ENCODE measurements at places on chromosomes 4 and X. TPM values are rescaled to one million over a fixed set of nuclear protein-coding genes. Genes with fewer than 3 reads are reported as not detected.

DNA sequence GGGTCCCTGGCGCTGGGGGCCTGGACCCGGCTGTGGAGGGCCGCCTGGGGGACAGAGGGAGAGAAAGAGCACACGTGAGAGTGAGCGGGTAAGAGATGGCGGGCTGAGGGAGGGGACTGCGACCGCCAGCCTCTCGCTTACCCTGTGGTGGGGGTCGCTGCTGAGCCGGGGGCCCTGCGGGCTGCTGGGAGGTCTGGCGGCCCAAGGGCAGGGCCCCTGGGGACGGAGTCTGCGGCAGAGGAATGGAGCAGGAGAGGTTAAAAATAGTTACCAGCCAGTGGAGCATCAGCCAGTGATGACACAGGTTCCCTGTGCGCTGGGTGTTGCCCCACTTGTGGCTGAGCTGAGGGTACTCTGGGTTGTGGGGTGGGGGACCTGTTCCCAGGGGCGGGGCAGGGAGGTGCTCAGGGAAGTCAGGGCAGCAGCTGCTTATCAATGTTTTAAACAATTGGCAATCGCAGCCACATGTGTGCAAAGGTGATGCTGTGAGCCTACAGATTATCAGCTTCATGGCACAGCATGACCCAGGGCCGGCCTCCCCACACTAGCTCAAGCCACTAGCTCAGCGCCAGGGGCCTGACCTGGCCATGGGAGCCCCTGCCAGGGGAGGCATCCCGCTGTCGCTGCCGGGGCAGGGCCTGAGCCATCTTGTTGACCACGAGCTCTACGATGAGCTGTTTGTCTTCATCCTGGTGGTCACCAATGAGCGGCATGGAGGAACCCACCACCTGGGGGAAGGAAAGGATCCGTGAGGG is 7.5 kb upstream of the TIMP1 start:
- H3K27ac ChIP-seq: no peak overlapping the region
- peaks cover 16% of the 10 kb centered on the region for H3K4me1 ChIP-seq
- H3K27me3 ChIP-seq: peaks cover 2% of the 10 kb centered on the region
- no peak overlapping the region for H3K4me3 ChIP-seq
- no peak for DNase-seq

DNA sequence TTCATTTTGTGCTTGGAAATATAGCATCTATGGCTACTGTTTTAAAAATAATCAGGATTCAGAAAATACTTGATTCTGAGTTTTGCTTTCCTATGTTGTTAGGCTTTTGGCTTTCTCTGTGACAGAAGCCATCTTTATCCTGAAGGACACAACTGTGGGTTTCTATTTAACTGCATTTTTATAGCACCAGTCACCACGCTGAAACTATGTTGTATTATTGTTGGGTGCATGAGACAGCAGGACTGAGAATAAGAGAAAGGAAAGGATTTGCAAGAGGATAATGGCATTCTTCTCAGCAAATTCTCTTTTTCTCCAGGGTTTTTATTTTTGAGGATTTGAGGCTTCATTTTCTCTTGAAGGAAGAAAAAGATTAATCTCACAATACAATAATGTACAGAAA is 10.1 kb upstream of the NEUROG2 start:
- peaks cover 74% of the 10 kb centered on the region for H3K27me3 ChIP-seq
- H3K4me3 ChIP-seq: peak overlapping the region; percentile 35
- peaks cover 27% of the 10 kb centered on the region for H3K4me1 ChIP-seq
- no peak for DNase-seq
- no peaks in the 10 kb centered on the region for H3K36me3 ChIP-seq

DNA sequence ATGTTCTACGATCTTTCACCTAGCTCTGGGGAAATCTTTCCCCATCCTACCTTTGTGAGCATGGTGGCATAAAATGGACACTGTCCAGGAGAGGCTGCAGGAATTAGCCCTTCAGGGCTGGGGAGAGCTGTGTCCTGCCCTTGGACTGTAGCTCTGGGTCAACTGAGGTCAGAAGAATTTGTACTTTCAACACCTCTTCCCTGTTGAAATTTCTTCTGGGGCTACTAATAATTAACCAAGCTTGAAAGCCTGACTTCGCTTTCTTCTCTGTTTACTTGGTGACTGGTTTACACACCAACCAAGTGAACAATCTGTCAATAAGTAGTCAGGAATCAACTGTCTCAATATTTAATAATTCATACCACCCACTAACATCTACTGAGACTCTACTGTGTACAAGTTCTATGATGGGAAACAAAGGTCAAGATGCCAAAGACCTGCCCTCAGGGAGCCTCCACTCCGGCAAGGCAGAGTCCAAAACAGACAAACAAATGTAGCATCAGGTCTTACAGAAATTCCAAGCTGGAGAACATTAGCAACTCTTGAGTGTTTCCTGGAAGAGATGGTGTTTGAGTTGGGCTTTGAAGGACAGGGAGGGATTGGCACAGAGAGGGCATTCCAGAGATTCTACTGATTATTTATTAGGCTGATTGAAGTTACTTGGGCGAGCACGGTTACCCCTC is 113.1 kb downstream of the ENPP6 start:
- H3K27me3 ChIP-seq: no peaks in the 10 kb centered on the region
- H3K27ac ChIP-seq: no peak overlapping the region
- DNase-seq: no peak
- H3K36me3 ChIP-seq: no peaks in the 10 kb centered on the region
- H3K4me3 ChIP-seq: no peak overlapping the region

DNA sequence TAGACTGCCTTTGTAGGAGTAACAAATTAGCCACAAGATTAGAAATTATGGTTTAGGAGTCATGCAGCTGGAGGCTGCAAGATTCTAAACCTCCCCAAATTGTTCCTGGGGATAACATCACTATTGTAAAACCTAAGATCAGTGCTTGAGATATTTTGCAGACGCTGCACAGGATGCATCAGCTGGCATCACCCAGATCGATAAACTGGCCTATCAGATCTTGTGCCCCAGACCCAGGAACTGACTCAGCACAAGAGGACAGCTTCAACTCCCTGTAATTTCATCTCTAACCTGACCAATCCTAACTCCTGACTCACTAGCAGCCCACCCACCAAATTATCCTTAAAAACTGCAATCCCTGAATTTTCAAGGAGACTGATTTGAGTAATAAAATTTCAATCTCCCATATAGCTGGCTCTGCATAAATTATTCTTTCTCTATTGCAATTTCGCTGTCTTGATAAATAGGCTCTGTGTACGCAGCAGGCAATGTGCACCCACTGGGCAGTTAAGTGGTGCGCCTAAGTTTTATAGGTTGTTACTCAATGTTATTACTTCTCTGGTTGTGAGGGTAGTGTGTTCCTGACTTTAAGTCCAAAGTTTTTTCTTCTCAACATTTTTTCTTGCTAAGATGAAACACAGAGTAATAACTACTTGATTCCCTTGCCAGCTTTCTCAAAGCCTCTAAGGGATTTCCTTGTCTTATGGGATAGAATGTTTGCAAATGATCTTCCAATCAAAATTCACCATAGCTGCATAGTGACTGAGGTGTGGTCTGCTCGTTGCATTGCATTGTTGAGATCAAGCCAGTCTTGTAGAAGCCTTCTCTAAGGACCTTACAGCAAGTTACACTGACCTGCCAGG is 312.3 kb upstream of the DKK2 start:
- H3K4me1 ChIP-seq: peaks cover 14% of the 10 kb centered on the region
- no peak overlapping the region for H3K27ac ChIP-seq
- no peaks in the 10 kb centered on the region for H3K27me3 ChIP-seq

DNA sequence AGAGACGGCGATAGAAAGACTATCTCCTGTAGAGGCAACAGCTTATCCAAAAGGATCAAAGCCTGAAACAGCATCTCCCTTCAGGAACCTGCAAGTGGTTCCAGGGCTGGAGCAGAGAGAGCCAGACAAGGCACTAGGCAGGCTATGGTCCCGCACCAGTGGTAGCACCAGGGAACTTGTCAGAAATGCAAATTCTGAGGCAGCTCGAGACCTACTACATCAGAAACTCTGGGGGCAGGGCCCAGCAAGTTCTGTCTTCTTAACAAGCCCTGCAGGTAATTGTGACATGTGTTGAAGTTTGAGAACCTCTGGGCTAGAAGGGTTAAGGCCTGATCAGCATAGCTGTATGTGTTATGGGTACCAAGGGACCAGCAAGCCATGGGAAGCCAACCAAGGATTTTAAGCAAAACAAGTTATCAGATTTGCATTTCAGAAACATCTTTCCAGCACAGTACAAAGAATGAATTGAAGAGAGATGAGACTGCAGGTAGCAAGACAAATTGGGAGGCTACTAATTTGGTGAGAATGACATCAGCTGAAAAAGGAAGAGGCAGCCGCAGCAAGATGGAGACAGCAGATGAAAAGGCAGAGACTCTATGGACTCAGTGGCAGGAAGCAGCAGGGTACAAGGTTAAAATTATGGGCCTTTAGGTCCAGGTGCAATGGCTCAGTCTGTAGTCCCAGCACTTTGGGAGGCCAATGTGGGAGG is 139.7 kb downstream of the TSPAN5 start:
- peak overlapping the region; percentile 12 for H3K4me3 ChIP-seq
- peak overlapping the region; percentile 74 for H3K27ac ChIP-seq
- no peak for DNase-seq
- peaks cover 3% of the 10 kb centered on the region for H3K36me3 ChIP-seq
- H3K27me3 ChIP-seq: no peaks in the 10 kb centered on the region

- no peak overlapping the region for H3K27ac ChIP-seq
- H3K36me3 ChIP-seq: no peaks in the 10 kb centered on the region
- H3K27me3 ChIP-seq: no peaks in the 10 kb centered on the region
- DNase-seq: no peak
- H3K4me1 ChIP-seq: peaks cover 22% of the 10 kb centered on the region
- H3K4me3 ChIP-seq: no peak overlapping the region
Observed at GRCh38 chr4:90293320-90293719, 166.1 kb downstream of the CCSER1 start.

DNA sequence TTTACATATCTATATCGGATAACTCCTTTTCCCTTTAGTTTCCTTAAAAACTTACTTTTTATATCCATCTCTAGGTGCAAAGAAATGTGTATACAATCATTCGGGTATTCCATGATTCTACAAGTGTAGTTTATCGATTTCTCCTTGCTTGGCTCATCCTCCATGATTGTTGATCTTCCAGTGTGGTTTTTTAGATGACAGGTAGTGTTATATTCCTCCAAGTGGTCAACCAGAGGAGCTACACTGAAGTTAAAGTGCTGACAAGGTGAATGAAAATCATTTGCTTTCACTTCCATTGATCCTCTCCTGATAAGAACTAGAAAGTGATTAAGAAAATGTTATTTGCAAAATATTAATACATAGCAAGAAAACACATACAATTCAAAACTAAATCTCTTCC is 38.5 kb downstream of the TMEM156 start:
- H3K4me3 ChIP-seq: no peak overlapping the region
- no peaks in the 10 kb centered on the region for H3K27me3 ChIP-seq
- H3K4me1 ChIP-seq: no peaks in the 10 kb centered on the region
- no peak for DNase-seq

GRCh38 chr4:131650951-131651350 is 1498.1 kb upstream of the PCDH10 start:
- DNase-seq: no peak
- H3K4me3 ChIP-seq: no peak overlapping the region
- no peaks in the 10 kb centered on the region for H3K27me3 ChIP-seq

DNA sequence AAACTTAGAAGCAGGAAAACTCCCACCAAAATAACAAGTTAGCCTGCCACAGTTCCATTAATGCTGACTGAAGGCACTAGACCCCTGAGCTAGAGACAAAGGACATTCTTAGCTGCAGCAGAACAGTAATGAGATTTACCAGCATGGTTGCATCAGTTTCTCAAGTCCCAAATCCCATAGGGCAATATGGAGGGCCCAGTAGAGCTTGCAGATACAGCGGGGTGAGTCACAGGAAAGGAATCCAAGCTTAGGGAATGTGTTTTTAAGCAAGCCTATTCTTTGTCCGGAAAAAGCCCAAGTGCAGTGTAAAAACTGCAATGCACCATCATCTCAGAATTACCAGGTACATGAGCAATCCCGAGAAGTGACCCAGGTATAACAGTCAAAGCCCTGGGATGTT is 51.3 kb upstream of the EXOC1L start:
- no peak overlapping the region for H3K4me3 ChIP-seq
- peaks cover 5% of the 10 kb centered on the region for H3K4me1 ChIP-seq
- no peak for DNase-seq
- H3K36me3 ChIP-seq: no peaks in the 10 kb centered on the region

- no peak overlapping the region for H3K27ac ChIP-seq
- H3K4me3 ChIP-seq: no peak overlapping the region
- DNase-seq: no peak
- peaks cover 15% of the 10 kb centered on the region for H3K4me1 ChIP-seq
Observed at GRCh38 chr4:3636646-3637320, 104.6 kb upstream of the LRPAP1 start.

- H3K4me1 ChIP-seq: no peaks in the 10 kb centered on the region
- H3K27ac ChIP-seq: no peak overlapping the region
- H3K4me3 ChIP-seq: no peak overlapping the region
- no peaks in the 10 kb centered on the region for H3K27me3 ChIP-seq
- no peak for DNase-seq
Observed at GRCh38 chrX:16148896-16149295, 18.4 kb upstream of the MAGEB17 start.

GRCh38 chrX:10769195-10769594 is 148.8 kb upstream of the MID1 start:
- peak overlapping the region; percentile 83 for H3K4me3 ChIP-seq
- H3K27me3 ChIP-seq: no peaks in the 10 kb centered on the region
- peaks cover 21% of the 10 kb centered on the region for H3K4me1 ChIP-seq
- H3K36me3 ChIP-seq: no peaks in the 10 kb centered on the region

GRCh38 chrX:124548571-124548970 is 202.2 kb downstream of the SH2D1A start:
- H3K4me3 ChIP-seq: no peak overlapping the region
- no peak overlapping the region for H3K27ac ChIP-seq
- H3K4me1 ChIP-seq: no peaks in the 10 kb centered on the region
- no peak for DNase-seq
- no peaks in the 10 kb centered on the region for H3K36me3 ChIP-seq
- H3K27me3 ChIP-seq: no peaks in the 10 kb centered on the region

The VEGFC gene
- total RNA-seq: 3.1 TPM

The MSANTD1 gene
- 1.2 TPM for total RNA-seq

The PPARGC1A gene
- 2.8 TPM for total RNA-seq

The MAGEA2B gene
- total RNA-seq: not detected

The PASD1 gene
- total RNA-seq: not detected

The PFKFB1 gene
- total RNA-seq: 0.77 TPM

Measured in neural crest cell (in vitro differentiated cells).